RPMI7951 (cell line): ENCODE measurements at places on chromosomes 12 and 14. TPM values are rescaled to one million over a fixed set of nuclear protein-coding genes. Genes with fewer than 3 reads are reported as not detected.

TRHDE gene
- 1.2 and 2.3 TPM in 2 replicates for total RNA-seq

DPPA3 gene
- total RNA-seq = not detected in 2 replicates

LTB4R gene
- total RNA-seq = 0.48 and 0.59 TPM in 2 replicates

KLRK1 gene
- not detected in 2 replicates for total RNA-seq

LRRIQ1 gene
- total RNA-seq = 0.12 and 0.39 TPM in 2 replicates

TAOK3 gene
- 17.7 and 22.6 TPM in 2 replicates for total RNA-seq
